ENCODE measurements at places on chromosomes 3 and 15.

- DNase-seq = no peak
These were observed 2.0 kb upstream of the NR1I2 start for GRCh38 chr3:119779731-119780383.

GRCh38 chr15:65904301-65904700 lies 35.0 kb downstream of the RAB11A start:
- no peak for DNase-seq

GRCh38 chr3:156974931-156975330 lies 148.8 kb downstream of the LEKR1 start:
- DNase-seq = no peak

DNA sequence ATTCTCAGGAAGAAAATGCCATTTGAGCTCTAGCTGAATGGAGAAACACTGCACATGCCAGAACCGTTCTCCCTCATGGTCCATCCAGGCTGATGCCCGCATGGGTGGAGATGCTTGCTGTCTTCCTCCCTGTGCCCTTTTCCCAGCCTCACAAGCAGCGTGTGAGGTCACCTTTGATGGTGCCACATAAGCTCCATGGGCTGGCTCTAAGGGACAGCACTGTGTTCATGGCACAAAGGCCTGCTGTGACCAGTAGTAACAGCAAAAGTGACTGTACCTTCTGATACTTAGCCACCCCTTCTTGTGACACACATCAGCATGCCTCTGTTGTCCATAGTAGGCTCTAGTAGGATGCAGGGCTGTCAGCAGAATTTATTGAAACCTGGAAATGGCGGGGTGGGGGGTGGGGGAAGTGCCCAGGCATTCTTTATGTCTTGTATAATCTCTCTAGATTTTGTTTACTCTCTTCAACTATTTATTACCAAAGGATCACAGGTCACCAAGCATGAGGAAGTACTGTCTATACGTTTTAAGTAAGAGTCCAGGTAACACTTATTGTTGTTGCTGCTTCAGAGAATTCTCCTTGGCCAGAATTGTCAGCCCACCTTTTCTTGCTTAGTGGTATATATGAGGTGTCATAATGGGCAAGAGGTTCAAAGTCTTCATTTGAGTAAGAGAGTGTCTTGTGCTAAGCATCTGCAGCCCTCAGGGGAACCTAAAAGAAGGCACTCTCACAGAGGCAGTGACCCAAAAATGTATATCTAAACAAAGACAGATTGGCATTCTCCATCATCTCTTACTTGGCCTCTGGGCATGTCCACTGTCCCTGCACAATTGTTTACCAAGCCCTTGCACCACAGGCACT lies 56.5 kb downstream of the RAB7A start:
- DNase-seq = no peak

DNA sequence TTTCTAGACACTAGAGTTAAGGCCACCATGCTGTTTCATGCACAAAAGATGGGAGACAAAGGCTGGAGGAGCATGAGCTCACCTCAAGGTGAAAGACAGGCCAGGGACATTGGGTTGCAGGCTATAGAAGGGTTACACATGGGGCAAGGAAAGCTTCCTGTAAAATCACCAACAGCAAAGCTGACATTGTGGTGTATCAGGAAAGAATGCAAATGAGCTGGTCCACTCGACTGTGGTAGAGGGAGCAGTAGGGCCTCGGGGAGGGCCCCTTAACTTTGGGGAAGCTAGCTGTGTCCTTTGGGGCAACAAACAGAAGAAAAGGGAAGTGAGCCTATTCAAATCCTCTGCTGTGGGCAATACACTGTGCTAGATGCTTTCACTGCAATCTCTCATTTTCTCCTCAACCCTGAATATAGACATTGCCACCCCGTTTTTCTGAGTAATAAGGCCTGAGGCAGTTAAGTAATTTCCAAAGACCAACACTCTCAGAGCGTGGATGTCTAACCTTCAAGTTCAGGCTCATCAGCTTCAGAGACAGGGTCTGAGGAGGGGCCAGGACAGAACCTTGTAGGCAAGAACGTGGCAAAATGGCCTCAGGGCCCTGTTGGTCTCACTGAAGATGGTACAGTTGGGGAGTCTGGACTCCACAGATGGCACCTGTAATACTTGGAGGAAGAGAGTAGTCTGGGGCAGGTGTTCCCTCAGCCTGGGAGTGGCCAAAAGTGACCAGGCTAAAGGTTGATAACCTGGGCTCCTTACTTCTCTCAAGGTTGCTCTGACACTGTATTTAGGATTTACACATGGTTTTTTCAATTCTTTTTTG lies 24.1 kb downstream of the CX3CR1 start:
- DNase-seq = no peak

GRCh38 chr3:40725031-40725430 lies 200.3 kb downstream of the ZNF621 start:
- DNase-seq = no peak

DNA sequence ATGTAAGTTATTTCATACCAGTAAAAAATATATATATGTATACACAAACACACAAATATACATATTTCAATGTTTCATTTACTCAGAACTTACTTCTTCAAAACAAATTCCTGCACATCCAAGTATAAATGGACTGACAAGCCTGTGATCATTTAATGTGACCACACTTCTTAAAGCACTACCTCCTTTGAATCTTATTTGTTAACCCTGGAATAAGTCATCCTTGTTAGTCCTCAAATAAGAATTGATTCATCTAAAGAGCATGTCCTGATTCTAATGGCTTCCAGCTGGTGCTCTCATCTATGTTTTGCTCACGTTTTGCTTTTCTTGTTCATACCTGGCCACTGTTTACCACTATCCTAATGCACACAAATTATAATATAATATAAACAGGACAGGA lies 103.9 kb upstream of the UBP1 start:
- DNase-seq = no peak

DNA sequence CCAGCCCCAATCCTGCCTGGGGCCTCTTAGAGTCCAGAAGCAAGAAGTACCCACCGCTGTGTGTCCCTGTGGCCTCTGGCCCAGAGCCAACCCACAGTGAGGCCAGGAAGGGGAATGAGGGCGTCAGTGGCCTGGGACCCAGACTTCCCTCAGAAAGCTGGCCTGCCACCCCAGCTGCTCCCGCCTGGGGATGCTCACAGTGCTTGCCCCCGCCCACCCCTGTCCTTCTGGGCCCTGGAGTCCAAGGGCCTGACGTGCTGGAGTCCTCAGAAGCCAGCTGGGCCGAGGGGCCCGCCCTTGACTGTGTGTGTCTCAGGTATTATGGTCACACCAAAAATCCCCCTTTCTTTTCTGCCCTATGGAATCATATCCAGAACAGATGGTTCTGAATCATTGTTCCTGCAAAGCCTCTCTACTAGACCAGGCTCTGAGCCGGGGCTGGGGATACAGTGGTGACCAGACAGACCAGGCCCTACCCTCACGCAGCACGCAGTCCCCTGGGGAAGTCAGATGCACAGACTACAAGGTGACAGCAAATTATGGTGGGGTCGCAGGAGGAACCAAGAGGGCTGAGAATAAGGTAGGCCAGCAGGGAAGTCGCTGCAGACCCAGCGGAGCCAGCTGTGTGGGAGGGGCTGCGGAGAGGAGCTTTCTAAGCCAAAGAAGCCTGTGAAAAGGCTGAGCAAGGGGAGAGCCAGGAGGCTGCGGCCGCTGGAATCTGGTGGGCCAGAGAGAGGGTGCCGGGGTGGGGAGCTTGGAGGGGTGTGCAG lies 99.1 kb downstream of the VGLL4 start:
- DNase-seq = no peak

- DNase-seq = no peak
These were observed 208.1 kb downstream of the OSBPL10 start for GRCh38 chr3:31772758-31773473.

DNA sequence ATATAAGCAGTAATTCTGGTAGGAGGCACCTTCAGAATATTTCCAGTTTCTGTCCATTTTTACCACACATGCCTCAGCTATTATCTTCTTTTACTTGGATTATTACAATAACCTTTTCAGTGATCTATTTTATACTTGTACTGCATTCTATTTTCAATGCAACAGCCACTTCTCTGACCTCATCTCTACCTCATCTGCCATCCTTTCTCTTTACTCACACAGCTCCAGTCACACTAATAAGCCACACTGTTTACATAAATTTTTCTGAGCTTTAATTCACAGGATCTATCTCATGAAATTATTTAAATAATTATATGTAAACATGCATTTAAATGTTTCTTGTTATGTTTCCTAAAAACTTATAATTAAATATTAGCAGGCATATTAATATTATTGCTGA lies 47.3 kb upstream of the BCHE start:
- no peak for DNase-seq

- DNase-seq = no peak
These were observed 145.5 kb upstream of the ABHD17C start for GRCh38 chr15:80549654-80550053.

GRCh38 chr15:40052604-40053003 lies 13.6 kb upstream of the SRP14 start:
- DNase-seq = no peak

DNA sequence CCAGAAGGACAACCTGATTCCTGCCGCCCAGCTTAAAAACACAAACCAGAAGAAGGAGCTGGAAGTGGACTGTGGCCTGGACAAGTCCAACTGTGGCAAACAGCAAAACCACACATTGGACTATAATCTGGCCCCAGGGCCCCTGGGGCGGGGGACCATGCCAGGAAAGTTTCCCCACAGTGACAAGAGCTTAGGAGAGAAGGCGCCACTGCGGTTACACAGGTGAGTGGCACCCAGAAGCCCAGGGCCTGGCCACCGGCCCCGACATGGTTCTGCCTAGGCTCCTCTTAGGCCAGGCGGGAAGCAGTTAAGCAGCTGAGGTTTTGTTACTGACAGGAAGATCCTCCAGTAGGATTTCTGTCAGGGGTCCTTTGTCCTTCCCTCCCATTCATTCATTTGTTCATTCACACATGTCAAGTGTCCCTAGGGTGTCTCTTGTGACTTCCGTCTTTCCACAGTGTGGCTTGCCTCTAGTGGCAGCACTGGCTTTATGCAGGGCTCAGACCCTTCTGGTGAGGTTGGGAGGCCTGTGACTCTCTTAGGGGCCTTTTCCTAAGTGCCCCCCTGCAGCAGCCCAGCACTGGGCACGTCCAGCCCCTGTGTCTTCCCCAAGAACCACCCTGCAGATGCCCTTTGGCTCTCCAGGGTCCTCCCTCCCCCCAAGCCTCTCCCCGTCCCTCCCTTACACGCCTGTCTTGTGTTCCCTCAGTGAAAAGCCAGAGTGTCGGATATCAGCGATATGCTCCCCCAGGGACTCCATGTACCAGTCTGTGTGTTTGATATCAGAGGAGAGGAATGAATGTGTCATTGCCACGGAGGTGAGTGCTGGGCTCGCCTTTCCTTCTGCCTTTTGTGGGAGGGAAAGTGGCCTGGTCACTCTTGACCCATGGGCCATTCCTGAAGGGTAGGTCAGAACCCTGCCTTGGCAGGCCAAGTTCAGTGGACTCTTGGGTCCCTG lies 7.8 kb downstream of the DLL4 start:
- DNase-seq = no peak

DNA sequence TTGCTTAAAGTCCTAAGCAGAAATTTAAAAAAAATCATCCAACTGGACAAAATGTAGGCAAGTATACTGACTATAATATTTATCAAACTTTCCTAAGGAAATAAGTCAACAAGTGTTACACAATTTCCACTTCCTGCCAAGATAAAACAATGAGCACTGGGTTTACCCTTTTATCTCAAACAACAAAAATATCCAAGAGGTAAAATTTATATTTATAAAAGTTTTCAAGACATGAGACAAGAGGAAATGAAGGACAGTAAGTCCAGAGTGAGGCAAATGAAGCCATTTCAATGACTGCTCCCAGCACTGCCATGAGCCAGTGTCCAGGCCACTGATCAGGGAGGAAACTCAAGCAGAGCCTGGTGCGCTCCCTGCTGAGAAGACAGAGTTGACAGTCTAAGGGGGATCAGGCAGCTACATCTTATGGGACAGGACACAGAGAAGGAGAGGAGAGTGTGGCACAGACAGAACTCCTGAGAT lies 439.4 kb downstream of the RAP2B start:
- no peak for DNase-seq

DNA sequence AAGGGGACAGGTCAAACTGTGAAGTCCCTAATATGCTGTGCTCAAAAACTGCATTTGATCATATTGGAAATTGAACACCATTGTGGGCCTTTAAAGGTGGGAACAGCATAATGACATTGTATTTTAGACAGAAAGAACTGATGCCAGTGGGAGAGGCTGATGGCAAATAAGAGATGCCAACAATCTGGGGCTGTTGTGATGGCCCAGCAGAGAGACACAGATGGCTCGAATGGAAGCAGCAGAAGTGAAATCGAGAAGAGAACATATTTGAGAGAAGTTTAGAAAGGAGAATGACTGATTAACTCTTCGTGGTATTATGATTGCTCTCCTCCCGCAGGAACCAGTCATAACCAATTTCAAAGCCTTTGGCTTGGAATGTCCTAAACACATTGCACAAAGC lies 382.9 kb downstream of the MECOM start:
- DNase-seq = no peak

GRCh38 chr15:48297668-48298067 lies 33.6 kb upstream of the DUT start:
- DNase-seq = no peak

DNA sequence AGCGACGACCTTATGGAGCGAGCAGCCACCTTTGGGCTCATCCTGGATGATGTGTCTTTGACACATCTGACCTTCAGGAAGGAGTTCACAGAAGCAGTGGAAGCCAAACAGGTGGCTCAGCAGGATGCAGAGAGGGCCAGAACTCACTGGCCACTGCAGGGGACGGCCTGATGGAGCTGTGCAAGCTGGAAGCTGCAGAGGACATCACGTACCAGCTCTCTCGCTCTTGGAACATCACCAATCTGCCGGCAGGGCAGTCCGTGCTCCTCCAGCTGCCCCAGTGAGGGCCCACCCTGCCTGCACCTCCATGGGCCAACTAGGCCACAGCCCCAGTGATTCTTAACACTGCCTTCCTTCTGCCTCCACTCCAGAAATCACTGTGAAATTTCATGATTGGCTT lies 10.4 kb downstream of the NR1I2 start:
- DNase-seq = no peak

DNA sequence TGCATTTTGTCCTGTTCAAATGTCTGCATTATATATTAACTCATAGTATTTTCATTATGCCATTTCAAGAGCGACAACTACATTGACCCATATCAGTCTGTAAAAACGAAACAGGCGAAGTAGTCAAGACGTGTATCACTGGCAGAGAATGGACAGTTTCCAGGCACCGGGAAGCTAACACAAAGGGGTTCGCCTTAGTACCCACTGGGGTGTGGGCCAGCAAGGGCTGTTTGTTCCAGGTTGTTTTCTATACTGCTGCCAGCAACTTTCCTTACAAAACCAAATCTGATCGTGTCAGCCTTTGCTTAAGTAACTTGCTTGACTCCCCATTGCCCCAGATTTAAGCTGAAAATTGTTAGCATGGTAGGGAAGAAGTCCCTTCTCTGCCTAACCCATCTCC lies 87.1 kb downstream of the CGNL1 start:
- no peak for DNase-seq

- DNase-seq = no peak
These were observed 10.8 kb downstream of the BHLHE40 start for GRCh38 chr3:4990069-4990468.

DNA sequence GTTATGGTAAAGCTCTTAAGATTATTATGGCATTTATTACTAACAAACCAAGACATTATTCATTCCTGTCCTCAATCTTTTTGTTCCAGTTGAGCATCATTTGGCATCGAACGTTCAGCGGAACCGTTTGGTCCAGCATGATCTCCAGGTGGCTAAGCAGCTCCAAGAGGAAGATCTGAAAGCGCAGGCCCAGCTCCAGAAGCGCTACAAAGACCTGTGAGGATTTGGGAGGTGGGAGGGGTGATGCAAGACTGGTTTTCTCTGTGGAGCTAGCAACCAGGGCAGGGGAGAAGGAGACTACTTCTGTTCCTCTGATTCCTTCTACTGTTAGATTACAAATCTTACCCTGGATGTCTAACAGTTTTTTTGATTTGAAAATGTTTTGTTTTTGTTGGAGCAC lies 27.6 kb upstream of the UTS2B start:
- DNase-seq = no peak

Measured in T-helper 22 cell (primary cell).